ENCODE measurements at places on chromosomes 5 and 9.

DNA sequence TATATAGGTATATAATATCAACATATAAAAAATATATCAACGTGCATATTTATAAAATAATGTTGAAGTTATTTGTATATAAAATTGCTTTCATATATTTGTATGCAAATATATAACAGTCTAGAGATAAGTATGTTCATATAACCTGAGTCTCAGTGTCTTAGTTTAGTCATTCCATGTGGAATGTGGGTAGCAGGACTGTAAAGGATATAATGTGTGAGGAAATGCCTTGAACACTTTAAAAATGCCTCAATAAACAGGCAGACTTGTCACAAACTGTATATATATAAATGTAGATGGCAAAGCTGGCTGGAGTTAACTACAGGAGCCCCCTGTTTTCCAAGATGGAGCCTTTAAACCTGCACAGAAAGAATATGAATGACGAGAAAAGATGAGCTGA is 48.4 kb downstream of the CCDC125 start:
- DNase-seq: no peak

- DNase-seq: no peak
Observed at GRCh38 chr5:170310256-170310926, 12.8 kb upstream of the LCP2 start.

- no peak for DNase-seq
Observed at GRCh38 chr5:111530298-111530740, 18.0 kb upstream of the STARD4 start.

- no peak for DNase-seq
Observed at GRCh38 chr5:93580063-93580926, 724 bp downstream of the NR2F1-AS1 start.

DNA sequence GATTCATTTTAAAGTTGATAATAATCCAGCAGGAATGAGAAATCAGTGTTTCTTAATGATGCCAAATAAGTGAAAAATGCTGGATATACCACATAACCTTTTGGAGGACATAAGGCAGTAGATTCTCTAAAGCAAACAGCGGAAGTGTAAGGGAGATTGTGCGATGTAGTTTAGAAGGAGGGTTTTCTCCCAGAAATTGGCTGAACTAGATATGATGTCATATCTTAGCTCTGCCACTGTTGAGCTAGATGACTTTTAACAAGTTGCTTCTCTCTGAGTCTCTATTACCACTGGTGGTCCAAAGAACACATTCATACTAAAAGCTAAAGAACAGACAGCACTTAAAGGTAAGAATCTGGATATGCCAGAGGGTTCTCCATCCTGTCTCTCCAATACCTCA is 107.0 kb downstream of the NR6A1 start:
- DNase-seq: no peak

DNA sequence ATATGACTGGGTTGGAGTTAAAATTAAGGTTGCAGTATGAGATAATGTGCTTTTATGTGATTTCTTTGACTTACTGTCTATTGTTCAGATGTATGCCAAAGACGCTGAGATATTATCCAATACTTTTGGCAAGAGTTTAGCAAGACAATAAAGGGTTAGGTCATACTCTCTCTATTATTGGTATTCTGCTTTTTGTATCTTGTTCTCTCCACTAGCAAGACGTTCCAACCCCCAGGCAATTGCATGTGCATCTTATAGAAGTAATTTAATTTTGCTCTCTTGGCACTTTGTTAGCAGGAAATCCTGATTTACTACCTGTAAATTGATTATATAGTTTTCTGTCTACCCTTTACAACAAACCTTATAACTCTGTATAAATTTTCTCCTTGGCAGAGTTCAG is 1093.6 kb downstream of the CDH9 start:
- DNase-seq: no peak

DNA sequence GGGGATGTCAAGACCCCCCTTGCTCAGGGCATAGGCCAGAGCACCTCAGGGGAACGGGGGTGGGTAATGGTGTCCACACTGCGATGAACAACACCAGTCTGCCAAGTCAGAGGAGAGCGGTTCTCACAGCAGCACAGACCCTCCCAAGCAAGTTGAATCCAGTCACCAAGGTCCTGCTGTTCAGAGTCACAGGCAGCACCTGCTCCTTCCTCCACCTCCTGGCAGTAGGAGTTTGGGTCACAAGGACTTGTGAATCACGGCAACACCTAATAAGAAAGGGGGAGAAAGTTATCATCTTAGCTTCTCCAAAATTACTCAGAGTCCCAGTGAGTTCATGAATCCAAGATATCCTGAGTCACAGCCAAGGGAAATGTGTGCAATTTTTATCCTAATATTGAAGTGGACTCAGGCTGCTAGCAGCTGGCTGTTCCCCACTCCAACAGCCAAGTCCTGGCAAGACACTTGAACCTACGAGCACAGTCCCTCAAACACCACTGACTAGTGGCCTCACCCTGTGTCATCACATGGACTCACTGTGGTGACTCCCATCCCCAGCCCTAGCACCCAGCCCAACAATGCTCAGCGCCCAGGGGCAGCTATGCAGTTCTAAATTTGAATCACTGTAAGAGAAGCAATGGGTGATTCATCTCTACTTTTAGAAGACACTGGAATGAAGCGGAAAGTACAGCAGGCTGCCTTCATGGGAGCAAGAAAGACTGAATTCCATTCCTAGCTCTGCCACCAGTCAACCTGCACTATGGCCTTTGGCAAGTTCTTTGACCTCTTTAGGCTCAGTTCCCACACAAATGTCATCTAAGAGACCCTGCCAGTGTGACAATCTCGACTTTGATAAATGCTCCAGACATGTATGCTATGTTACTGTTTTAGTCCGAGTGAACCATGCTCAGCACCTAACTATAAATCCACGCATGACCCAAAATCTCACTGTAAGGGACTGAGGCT is 113.7 kb downstream of the KLHL3 start:
- no peak for DNase-seq

DNA sequence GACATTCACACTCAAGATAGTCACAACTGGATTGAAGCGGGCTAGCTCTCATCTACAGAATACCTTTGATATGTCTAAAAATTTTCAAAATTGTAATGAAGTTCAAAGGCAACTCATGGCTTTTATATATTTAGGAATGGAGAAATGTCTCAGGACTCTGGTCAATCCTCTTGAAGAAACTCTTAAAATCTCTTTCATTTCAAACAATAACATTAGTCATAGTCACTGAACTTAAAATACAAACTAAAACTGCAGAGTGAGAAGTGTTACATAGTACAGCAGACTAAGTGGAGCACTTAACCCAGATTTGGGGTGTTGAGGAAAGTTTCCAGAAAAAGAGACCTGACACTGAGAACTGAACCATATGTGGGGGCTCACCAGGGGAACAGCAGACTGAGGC is 20.7 kb downstream of the FANCC start:
- no peak for DNase-seq

GRCh38 chr5:22372376-22372775 is 480.8 kb downstream of the CDH12 start:
- no peak for DNase-seq

DNA sequence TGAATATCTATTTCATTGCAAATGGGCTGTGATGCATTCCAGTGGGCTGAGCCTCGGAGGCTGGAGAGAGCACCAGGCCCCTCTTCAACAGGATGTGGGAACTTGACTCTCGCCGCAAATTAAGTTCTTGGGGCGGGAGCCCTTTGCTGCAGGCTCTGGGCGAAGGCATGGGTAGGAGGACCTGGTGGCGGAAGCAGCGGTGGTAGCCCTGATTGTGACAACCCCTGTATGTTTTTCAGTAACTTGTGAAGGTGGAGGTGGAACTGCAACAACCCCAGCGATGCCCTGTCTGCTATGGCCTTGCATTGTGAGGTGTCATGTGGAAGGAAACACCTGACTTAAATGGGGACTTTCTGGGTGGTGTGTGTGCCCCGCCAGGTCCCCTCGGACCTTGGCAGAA is 9.4 kb downstream of the FYB1 start:
- no peak for DNase-seq

GRCh38 chr5:142320851-142321560 is 3.8 kb downstream of the SPRY4 start:
- no peak for DNase-seq

DNA sequence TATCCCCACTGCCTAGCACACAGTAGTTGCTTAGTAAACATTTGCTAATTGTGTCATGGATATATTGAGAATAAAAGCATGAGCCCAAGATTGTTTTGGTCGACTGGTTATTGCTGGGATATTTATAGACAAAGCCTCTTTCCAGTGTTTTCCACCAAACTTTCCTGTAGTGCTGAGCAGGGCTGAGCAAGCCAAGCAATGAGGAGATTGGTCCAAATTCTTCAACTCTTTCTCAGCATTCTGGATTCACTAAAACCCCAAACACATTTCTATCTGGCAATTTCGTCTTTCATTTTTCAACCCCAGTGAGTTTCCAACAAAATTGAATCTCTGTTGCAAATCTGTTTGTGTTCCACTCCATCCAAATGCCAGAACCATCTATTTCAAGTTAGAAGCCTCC is 31.9 kb upstream of the TARS1 start:
- no peak for DNase-seq

DNA sequence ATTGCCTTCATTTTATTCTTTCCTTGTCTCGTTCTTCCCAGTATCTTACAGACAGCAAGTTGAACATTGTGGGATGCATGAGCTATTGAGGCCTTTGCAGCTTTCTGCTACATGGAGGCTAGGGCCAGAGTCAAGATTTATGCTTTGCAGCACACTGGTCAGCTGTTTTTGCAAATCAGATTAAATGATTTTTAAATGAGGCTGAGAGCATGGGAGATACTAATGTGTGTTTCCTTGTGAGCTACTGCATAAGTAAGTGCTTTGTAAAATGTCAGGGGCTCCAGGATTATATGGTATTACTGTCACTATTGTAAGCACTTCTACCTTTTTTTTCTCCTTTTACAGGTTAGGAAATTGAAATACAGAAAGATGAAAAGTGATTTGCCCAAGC is 111.0 kb upstream of the CDKN2B start:
- DNase-seq: no peak

GRCh38 chr5:64827703-64828102 is 59.0 kb downstream of the CWC27 start:
- no peak for DNase-seq

DNA sequence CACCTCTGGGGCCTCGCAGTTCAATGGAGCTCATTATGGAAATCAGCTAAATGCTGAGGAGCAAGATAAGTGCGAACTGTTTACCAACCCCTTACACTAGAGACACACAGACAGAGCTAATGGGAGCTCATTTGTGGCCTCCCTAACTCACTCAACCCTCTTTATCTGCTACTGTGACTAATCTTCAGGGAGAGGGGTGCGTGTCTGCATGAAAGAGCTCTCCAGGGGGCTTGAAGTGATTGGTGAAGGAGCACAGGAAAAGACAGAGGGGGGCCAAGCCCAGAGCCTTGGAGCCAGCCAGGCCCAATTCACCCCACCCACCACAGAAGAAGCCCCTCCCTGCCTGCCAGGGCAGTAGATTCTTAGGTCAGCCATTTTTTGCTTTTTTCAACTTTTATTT is 466.8 kb upstream of the BRINP1 start:
- DNase-seq: no peak

DNA sequence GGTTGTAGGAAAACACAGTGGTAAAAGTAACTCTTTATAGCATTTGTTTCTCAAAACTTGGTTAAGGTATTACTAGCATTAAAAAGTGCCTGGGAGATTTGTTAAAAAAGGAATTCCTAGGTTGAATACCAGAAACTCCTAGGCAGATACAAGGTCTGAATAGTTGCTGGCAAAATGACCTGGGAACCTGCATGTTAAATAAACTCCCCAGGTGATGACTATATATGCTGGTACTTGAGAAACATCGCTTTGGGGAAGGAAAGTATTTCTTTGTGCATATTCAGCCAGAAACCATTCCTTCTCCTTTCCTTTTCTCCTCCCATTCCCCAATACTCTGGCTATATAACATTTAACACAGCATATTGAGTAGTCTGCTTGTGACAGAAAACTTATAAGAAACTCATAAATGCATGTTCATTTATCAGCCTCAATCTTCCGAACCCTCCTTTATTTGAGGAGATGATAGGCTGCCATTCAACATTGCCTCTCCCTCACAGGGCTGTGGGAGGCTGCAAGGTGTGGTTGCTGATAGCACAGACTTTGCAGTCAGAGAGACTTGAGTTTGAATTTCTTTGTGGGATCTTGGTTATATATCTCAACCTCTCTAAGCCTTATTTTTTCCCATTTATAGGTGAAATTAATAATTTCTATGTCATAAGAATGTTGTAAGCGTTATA is 28.7 kb downstream of the PCSK1 start:
- DNase-seq: no peak

DNA sequence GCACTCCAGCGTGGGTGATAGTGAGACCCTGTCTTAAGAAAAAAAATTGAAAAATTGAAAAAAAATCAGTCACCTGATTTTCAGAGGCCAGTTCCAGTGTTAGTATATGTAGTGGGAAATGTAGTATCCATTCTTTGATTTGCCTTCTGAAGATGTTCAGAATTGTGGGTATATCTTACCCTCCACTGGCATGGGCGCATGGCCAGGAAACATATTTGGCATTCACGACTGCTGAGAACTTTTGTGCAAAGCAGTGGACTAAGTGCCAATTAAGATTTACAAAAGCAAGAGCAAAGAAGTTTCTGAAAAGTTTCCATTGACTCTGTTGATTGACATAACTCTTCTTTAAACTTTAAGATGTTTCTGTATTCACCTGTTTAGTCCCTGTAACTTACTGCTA is 2.4 kb downstream of the CAVIN4 start:
- no peak for DNase-seq

GRCh38 chr5:77295863-77296378 is 85.4 kb downstream of the PDE8B start:
- DNase-seq: no peak

DNA sequence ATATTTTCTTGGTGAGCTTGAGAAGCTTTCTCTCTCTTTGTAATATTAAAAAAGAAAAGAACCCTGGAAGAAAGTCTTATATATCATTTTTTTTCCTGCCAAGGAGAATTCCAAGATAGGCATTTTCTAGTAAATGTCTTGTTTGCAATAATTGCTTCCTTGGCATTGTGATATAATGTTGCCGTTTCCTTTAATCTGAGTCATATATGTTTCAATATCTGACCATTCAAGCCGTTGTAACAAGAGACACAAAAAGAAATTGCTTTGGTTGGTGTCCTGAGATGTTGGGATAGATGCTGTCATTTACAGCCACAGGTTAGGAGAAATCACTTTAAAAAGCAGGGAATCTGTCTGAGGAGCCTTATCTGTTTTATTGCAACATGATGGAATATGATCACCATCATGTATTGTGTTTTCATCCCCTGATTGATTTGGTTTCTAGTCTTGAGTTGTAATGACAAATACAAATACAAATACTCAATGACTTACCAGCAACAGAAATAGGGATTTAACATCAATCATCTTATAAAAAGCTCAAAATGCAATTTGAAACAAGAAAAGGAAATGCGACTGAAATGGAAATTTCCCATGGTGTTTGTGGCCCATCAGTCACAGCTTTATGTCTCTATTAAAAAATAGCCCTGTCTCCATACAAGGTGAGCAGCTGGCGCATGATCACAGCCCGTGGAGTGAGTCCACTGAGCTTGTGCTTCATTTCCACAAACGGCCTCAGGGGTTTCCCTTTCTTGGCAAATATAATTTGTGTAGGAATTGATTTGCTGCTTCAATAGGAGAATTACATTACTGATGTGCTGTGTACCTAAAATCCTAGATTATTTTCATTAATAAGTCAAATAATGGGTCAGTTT is 250.1 kb upstream of the TRPC7 start:
- no peak for DNase-seq

- no peak for DNase-seq
Observed at GRCh38 chr5:54517174-54517511, 416 bp upstream of the SNX18 start.

GRCh38 chr5:168047669-168048111 is 243.8 kb upstream of the WWC1 start:
- no peak for DNase-seq

GRCh38 chr5:177103523-177104253 is 17.0 kb downstream of the FGFR4 start:
- no peak for DNase-seq

All from NCI-H1105 (cell line).